ENCODE measurements at places on chromosomes 7 and 10. TPM values are rescaled to one million over a fixed set of nuclear protein-coding genes. Genes with fewer than 3 reads are reported as not detected.

Gene UPK3B
- 2.6 TPM for total RNA-seq

Gene CHAT
- total RNA-seq: not detected

Gene PLXDC2
- total RNA-seq: 113 TPM

DNA sequence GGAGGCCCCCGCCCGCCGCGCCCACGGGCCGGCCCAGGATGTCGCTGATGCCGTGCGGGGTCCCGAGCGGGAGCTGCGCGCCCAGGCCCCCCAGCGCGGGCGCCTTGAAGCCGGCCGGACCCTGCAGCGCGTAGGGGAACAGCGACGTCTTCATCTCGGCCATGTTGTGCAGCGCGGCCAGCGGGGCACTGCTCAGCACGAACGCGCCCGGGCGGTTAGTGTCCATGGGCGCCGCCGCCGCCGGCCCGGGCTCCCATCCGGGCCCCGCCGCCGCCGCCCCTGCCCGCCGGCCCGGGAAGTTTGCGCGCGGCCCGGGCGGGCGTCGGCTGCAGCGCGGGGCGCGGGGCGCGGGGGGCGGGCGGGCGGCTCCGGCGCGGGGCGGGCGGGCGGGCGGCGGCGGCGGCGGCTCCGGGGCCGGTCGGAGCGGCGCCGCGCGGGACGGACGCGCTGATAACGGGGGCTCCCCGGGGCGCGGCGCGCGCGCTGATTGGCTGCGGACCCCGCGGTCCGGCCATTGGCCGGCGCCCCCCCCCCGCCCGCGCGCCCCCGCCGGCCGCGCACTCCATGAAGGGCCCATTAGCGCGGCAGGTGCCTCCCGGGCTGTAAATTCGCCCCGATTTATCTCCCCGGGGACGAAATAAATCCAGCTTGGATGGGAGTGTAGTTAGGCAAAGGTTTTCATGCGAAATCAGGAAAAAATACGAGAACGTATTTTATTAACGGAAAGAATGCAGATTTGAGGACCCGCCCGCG lies at the start of gene NKX6-2:
Gene NKX6-2, minus strand, starts transcription at position 425 of the 753 bp plus-strand sequence. Its CDS starts 199 bp downstream, at position 226.
- DNase-seq: no peak

- no peak for DNase-seq
Measured at GRCh38 chr10:36110097-36110496, 468.0 kb upstream of the FZD8 start.

DNA sequence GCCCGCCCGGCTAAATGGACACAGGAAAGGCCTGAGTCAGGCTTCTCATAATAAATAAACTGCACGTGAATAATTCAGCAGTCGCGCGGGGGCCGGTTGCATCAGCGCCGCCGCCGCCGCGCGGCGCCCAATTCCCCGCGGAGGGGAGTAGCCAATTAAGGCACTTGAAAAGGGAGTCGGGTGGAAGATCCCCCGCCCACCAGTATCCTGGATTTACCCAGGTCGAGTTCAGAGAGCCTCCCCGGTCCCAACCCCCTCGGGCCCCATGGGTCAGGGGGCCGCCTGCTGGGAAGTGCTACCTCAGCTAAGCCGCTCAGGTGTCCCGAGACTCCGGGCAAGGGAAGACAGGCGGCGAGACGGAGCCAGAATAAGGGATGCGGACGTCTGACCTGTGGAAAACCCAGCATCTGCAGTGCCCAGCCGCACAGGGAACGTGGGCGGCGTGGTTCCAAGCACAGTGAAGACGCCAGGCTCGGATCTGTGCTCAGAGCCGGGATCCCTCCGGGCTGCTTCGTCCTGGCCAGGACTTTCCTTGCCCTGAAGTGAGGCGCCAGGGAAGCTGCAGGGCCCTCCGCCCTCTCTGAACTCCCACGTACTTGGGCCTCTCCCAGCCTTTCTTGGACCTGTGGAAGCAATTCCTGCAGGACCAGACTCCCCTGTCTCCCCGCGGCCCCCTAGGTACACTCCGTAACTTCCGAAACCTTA lies 7.3 kb upstream of the LBX1 start:
- no peak for DNase-seq

All from lower leg skin (tissue), 4 donors.